NCI-H774 (cell line): ENCODE measurements at places on chromosomes 6 and 20.
A peak's percentile ranks its signal among the peaks of the same experiment; 100 is the strongest.

- no peak for DNase-seq
Observed at GRCh38 chr6:158488065-158488464, 71.8 kb upstream of the TMEM181 start.

DNA sequence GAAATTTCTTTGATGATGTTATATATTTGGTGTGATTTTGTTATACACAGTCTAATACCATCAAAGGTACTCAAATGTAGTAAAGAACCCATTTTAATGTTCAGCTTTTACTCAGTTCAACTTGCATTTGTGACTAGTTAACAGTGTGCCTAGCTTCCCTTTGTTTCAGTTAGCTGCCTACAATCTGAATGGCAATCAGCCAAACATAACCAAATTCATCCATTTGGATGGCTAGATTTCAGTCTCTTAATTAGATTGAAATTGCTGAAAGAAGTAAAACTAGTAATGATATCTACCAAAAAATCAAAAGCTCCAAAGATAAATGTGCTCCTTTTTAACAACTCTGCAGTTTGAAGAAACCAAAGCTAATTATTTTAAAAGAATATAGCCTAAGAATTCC, 6.9 kb downstream of the EPHA7 start:
- DNase-seq = no peak

DNA sequence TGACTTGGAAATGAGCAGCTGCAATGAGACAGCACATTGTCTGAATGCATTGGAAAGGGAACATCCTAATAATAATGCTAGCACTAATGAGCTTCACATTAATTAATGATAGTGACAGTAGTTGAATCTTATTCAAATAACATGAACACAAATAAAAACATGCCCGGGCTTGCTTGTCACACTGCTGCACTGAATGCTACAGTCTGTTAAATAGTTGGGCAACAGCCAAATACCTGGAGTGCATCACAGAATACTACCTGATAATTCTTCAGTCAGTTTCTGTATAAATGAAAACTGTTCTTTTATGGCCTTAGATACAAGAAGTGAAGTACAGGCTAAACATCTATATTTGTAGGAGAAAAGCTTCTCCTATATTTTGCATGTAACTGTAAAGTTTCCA, 458.7 kb downstream of the RNF144B start:
- no peak for DNase-seq

DNA sequence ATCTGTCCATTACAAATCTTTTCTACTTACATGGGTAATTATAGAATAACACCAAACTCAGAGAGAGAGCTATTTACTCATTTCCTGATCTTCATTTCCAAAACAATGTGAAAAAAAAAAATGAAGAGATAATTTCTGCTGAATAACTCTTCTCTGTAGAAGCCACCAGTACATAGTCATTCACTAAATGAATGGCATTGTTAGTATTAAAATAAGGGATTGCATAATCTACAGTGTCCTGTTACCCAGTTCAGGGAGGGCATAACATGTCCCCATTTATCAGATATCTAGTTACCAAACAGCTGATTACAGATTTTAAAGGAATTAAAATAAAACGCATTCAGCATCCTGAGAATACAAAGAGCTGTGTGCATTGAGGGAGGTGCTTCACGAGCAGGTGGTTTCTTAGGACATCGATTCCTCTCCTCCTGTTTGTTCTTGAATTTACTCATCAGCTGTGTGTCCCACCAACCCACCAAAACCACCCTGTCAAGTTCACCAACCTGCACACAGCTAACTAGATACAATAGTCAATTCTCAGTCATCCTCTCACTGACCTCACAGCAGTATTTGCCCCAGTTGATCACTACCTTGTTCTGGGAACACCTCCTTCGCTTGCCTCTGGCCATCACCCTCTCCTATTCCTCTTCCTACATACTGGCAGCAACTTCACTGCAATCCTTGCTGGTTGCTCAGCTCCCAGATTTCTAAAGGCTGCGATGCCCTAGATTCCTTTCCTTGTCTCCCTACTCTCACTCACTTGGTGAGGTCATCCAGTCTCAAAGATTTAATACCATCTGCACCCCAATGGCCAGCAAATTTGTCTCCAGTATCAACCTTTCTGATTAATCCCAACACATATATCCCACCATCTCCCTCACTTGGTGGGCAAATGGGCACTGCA, 18.7 kb downstream of the CNKSR3 start:
- DNase-seq = no peak

- peak; percentile 25 for DNase-seq
Observed at GRCh38 chr6:36340618-36341454, 4.1 kb upstream of the BNIP5 start.

GRCh38 chr20:14093652-14094051, 98.3 kb downstream of the MACROD2 start:
- DNase-seq = peak; percentile 92

GRCh38 chr6:111105578-111105977, 18.3 kb downstream of the SLC16A10 start:
- DNase-seq = peak; percentile 94

- no peak for DNase-seq
Observed at GRCh38 chr6:193180-193579, 99.1 kb upstream of the DUSP22 start.

GRCh38 chr20:36344517-36345132, 38.5 kb downstream of the DLGAP4 start:
- DNase-seq = no peak

GRCh38 chr6:13457577-13457976, 29.8 kb downstream of the GFOD1 start:
- no peak for DNase-seq

- no peak for DNase-seq
Observed at GRCh38 chr6:105872249-105872648, 213.9 kb upstream of the PRDM1 start.

- peak; percentile 85 for DNase-seq
Observed at GRCh38 chr6:153131037-153131981, at the start of gene RGS17. Gene RGS17, minus strand, starts transcription at chr6:153131282. Its CDS starts 87,264 bp downstream, at chr6:153044018.

DNA sequence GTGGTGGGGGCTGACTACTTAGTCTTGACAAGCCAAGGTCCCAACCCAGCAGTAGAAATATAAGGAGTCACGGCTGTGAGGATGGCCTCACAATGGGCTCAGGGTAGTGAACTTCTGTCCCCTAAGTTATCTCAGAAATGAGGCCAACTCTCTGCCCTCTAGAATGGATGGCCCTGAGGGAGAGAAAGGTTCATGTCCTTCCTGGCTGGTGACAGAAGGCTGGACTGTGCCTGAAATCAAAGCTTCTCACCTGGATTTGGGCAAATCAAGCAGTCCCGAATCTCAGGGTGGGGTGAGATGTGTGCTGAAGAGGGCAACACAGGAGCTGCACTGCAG, 12.7 kb downstream of the RRP36 start:
- no peak for DNase-seq

- no peak for DNase-seq
Observed at GRCh38 chr20:61934716-61935530, 130.8 kb downstream of the TAF4 start.

- DNase-seq = no peak
Observed at GRCh38 chr6:130622142-130622541, 205.1 kb upstream of the SMLR1 start.

- no peak for DNase-seq
Observed at GRCh38 chr6:84785671-84786070, 21.3 kb upstream of the TBX18 start.

DNA sequence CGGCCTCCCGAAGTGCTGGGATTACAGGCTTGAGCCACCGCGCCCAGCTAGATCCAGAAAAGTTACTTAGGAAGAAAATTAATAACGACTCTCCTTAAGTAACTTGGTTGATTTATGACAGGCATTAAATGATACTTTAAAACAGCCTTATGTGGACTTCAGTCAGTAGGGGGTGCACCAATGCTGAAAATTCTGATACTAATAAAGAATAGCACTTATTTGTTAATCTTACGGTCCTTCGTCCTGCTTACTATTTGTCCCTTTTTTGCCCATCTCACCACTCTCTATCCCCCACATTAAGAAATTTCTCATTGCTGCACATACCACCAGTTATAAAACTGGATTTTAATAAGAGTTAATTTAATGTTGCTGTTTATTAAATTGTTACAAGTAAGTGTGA, 12.7 kb upstream of the PRELID3B start:
- DNase-seq = no peak

DNA sequence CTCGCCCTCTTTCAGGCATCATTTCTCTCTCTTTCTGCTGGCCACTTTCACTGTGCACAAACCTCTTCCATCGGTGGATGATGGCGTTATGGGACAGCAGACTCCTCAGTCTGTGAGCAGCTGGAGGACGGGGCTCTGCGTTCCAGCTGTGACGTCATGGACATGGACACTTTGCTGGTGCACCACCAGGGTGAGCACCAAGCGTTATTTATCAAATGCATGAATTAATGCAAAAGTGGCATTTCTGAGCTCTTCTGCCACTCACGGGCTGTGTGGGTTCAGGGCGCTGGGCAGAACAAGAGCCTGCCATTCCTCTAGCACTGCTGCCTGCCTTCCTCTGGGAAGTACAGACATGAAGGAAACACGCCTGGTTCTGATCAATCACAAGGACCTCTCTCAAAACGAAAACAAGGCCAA, 82.9 kb upstream of the MPC1 start:
- no peak for DNase-seq

DNA sequence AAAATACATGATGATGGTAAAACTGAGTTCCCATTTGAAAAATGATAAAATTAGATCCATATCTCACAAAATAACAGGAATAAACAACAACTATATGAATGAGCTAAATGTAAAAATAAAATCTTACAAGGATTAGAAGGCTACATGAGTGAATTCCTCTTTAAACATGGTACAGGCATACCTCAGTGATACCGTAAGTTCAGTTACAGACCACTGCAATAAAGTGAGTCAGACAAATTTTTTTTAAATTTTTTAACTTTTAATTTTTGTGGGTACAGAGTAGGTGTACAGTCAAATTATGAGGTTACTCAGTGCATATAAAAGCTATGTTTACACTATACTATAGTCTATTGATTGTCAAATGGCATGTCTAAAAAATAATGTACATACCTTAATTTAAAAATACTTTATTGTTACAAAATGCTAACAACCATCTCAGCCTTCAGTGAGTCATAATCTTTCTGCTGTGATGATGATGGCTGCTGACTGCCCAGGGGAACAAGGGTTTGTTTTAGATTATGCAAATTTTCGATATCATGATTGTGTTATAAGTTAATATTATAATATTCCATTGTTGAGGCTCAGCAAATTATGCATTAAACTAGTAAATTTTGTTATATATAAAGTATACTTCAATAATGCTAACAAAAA, 222.8 kb upstream of the RUNX2 start:
- no peak for DNase-seq

DNA sequence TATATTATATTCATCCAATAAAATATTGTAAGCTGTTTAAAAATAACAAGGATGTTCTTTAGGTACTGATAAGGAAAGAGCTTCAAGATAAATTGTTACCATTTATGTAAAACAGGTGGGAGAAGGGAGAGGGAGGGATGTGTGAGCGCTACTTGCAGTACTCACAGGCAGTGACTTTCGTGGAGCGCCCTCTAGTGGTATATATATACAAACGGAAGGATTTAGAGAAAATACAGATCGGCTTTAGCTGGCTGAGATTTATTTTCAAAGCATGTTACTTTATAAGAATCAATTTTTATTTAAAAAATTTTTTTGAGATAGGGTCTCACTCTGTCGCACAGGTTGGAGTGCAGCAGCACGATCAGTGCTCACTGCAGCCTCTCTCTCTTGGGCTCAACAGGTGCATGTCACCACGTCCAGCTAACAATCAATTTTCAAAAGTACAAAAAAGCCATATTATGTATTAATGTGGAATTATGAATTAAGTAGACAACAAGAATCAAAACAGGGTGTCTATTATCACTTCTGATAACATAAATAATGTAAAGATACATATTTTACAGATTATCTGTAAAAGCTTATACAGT, 3.3 kb upstream of the MOG start:
- peak; percentile 34 for DNase-seq

DNA sequence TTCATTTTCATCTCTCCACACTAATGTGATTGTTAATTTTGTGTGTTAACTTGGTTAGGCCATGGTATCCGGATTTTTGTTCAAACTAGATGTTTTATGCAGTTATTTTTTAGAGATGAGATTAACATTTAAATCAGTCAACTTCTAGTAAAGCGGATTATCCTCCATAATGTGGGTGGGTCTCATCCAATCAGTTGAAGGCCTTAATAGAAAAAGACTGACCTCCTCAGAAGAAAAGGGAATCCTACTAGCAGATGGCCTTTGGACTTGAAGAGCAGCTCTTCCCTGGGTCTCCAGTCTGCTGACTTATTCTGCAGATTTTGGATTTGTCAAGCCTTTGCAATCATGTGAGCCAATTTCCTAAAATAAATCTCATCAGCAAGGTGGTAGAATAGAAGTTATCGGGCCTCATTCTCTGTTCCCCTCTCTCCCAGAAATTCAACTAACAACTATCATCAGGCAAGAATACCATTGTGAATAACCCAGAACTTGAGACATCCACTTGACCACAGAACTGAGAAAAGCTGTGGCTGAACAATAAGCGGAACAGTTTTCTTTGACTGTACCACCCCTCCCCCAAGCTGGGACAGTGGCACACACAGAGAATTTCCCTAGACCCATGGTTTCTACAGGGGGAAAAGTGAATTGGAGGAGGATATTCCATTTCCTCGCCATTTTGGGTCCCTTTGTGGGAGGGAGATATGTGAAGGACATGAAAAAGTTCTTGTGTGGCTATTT, 323.0 kb downstream of the UTRN start:
- DNase-seq = no peak

- DNase-seq = no peak
Observed at GRCh38 chr6:37058084-37058586, 52.7 kb downstream of the FGD2 start.

DNA sequence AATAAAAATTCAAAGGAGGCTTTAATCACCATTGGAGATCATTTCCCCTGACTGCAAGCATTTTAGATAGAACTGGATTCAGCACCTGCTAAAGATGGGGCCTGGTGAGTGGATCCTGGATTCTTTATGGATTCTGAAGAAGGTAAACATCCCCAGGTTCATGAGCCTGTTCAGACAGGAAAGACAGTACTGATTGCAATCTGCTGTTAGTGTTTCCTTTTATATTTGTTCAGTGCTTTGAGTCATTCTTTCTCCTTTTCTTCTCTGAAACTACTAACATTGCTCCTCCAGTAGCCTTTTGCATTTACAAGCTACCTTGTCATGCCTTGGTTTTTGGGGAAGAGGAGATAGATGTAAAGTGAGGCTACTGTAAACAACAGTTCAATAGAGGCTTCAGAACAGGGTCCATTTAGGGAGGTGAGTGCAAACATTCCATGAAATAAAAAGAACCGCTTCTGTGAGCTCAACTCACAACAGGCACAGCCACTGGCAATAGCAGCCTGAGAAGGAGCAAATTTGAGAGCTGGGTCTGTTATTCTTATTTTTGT, 66.4 kb upstream of the PRL start:
- peak; percentile 67 for DNase-seq

GRCh38 chr6:139597087-139597763, 222.8 kb upstream of the CITED2 start:
- no peak for DNase-seq

- DNase-seq = no peak
Observed at GRCh38 chr6:3857468-3858456, 8.6 kb downstream of the FAM50B start.

DNA sequence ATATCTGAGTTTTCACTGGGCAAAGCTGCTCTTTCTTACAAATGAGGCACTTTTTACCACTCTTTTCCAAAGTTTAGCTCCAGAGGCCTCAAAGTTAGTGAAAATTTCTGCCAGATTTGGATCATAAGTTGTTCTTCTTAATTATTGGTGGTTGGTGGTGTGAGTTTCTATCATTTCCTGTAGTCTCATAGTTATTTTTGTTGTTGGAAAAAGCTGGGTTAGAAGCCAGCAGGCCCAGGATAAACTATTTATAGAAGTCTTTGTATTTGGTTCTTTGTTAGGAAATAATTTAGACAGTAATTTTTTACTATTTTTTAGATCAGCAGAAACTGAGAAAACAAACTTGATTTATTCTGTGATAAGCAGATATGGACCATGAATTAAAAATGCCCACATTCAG, 10.6 kb downstream of the PFDN4 start:
- no peak for DNase-seq
